ENCODE measurements at places on chromosomes 11 and 22. TPM values are rescaled to one million over a fixed set of nuclear protein-coding genes. Genes with fewer than 3 reads are reported as not detected.
A peak's percentile ranks its signal among the peaks of the same experiment; 100 is the strongest.

DNA sequence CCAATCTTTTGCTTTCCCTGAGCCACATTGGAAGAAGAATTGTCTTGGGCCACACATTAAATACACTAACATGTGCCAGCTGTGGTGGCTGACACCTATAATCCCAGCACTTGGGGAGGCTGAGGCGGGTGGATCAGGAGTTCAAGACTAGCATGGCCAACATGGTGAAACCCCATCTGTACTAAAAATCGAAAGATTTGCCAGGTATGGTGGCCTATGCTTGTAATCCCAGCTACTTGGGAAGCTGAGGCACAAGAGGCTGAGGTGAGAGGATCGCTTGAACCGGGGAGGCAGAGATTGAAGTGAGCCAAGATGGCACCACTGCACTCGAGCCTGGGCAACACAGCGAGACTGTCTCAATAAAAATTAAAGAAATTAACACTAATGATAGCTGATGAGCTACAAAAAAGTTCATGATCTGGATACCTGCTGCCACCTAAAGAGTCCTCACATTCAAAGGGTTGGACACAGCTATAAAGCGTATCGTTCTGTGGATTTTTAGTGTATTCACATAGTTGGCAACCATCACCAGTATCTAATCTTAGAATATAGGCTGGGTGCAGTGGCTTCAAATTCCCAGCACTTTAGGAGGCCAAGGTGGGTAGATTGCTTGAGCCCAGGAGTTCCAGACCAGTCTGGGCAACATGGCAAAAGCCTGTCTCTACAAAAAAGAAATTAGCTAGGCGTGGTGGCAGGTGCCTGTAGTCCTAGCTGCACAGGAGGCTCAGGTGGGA, 3.4 kb upstream of the LDHC start:
- no peak overlapping the region for H3K27ac ChIP-seq
- H3K36me3 ChIP-seq: peaks cover 38% of the 10 kb centered on the region
- DNase-seq: no peak
- H3K4me1 ChIP-seq: no peaks in the 10 kb centered on the region

- H3K27me3 ChIP-seq: no peaks in the 10 kb centered on the region
- DNase-seq: no peak
- H3K4me1 ChIP-seq: peaks cover 12% of the 10 kb centered on the region
- no peak overlapping the region for H3K27ac ChIP-seq
- H3K36me3 ChIP-seq: peaks cover 17% of the 10 kb centered on the region
Measured at GRCh38 chr22:23227380-23227779, 47.1 kb downstream of the BCR start.

DNA sequence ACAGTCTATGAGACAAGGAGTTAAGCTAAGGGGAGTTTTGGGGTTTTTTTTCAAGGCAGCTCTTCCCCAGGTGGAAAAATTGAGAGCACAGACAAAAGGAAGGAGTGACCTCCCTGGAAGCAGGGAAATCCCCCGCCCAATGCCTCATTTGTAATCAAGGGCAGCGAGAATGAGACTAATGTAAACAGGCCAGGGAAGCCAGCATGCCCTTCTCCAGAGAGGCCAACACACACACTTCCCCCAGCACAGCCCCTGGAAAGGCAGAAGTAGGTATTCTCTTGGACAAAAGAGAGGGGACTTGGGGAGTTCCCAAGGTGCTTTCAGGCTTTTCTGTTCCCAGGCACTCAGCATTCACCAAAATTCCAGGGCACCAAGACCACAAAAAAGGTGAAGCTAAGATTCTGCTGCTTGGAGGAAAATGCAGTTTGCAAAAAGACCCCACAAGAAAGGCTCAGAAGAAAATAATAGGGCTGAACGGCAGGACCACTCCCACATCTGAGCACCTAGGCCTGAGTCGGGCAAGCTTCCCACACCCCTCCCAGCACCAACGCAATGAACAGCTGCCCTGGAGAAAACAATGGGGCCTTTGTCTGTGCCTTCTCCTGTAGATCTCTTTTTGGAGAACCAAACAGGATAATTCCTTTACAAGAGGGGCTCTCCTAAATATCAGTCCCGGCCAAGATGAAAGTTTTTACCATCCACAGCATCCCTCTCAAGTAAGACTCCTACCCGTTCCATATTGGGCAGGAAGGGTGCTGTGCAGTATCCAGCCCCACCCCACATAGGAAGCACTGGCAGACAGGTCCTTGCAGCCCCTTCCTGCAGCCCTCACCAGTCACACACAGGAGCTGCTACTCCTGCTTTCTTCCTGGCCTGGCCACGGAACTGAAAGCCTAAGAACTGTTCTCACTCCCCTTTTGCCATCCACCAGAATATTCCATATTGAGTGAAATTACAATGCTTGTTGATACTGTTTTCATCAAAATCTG, 70.7 kb upstream of the AKIP1 start:
- no peak for DNase-seq
- no peak overlapping the region for H3K27ac ChIP-seq
- H3K27me3 ChIP-seq: no peaks in the 10 kb centered on the region
- no peaks in the 10 kb centered on the region for H3K36me3 ChIP-seq
- H3K4me1 ChIP-seq: no peaks in the 10 kb centered on the region
- no peak overlapping the region for H3K4me3 ChIP-seq

DNA sequence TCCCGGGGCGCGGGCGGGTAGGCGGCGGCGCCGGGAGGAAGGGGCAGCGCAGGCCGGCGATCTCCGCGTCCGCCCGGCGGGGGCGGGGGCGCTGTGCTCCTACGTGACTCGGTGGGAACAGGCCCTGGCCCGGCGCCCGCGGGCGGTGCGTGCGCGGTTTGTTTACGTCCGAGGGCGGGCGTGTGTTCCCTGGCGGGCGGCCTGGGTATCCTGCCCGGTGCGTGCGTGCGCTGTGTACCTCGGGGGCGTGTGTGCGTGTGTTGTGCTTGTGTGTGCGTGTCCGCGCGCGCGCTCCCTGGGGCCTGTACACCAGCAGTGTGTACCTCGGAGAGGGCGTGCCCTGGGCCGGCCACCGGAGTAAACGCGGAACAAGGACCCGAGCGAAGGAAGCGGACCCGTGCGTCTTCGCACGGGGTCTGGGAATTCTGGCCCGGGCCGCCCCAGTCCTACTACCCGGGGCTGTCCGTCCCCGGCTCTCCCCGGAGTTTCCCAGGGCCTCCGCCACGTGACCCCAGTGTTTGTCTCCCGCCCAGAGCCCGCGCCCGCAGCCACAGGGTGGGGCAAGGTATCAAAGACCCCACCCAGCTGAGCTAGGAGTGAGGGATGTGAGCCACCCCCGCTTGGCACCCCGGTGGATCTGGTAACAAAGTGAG, 769 bp downstream of the MAFF start:
- H3K27ac ChIP-seq: no peak overlapping the region
- H3K27me3 ChIP-seq: no peaks in the 10 kb centered on the region

GRCh38 chr11:79439410-79439885, 1.4 kb downstream of the TENM4 start:
- H3K27ac ChIP-seq: peak overlapping the region; percentile 30
- peaks cover 40% of the 10 kb centered on the region for H3K27me3 ChIP-seq
- peak overlapping the region; percentile 81 for H3K4me3 ChIP-seq
- peaks cover 44% of the 10 kb centered on the region for H3K4me1 ChIP-seq
- H3K36me3 ChIP-seq: no peaks in the 10 kb centered on the region
- DNase-seq: no peak

GRCh38 chr11:12430954-12431595, 53.7 kb downstream of the PARVA start:
- H3K27ac ChIP-seq: no peak overlapping the region
- peaks cover under 1% of the 10 kb centered on the region for H3K27me3 ChIP-seq
- H3K4me1 ChIP-seq: no peaks in the 10 kb centered on the region
- no peak for DNase-seq

DNA sequence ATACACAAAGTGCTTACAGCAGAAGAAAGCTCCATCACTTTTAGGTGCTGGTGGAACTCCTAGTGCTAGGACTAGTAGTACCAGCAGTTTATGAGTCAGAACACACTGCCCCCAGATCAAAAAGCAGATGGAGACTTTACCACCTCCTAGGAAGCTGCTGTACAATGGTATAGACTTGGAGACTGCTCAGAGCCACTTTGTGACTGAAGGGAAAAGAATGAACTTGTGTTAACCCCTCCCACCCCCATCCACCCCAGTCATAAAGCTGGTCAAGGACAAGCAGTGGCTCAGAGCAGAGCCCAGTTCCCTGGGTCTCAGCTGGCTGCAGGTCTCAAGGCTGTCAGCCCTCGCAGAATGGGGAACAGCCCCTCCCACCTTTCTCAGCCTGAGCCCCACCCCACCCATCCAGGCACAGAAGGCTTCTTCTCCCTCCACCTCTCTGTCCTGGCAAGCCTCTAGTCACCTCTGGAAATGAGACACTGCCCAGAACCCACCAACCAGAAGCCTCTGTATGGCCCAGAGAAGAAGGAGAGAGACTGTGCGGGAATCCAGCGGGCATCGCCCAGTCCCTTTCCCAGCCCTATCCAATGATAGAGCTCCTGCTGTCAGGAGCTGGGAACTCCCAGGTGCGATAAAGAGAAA, 23.8 kb downstream of the PACSIN2 start:
- H3K27me3 ChIP-seq: no peaks in the 10 kb centered on the region
- H3K36me3 ChIP-seq: peaks cover 8% of the 10 kb centered on the region
- H3K27ac ChIP-seq: no peak overlapping the region
- peaks cover 61% of the 10 kb centered on the region for H3K4me1 ChIP-seq
- no peak for DNase-seq
- no peak overlapping the region for H3K4me3 ChIP-seq

DNA sequence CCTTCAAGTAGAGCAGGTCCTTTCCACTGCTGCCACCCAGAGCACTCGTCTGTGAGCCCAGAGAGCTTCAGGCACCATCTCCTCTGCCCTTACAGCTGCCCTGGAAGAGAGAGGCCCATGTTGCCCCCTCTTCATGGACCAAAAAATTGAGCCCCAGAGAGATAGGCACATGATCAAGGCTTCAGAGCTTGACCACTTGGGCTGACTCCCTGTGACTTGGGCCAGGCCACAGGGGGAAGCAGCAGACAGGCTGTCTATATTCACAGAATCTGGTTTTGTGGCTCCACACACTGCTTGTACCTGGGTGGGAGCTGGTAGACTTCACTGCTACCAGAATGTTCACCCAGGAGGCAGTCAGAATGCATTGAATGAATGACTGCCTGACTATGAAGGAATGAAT, 58.2 kb downstream of the SMIM38 start:
- H3K4me3 ChIP-seq: no peak overlapping the region
- H3K4me1 ChIP-seq: peaks cover 33% of the 10 kb centered on the region
- peaks cover 7% of the 10 kb centered on the region for H3K27me3 ChIP-seq

DNA sequence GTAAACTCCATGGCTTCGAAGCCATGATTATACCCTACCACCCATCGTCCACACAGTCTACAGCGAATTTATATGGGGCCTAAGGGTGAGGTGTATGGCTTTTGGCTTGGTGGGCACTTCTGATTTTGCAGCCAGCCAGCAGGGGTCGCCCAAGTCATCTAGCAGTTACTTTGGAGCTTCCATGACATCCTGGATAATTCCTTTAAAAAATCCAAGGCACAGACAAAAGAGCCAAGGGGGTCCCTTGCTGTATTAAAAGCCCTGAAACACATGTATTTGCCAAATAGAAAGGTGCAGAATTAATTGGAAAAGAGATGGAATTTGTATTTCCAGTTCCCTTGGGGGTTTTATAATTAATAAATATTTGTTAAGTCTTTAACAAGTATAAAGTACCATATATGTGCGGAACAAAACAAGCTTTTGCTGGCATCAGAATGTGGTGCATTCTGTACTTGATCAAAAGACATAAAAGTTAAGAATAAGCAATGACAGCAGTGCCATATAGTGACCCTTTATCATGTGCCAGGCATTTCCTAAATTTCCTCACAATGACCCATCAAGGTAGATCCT, 132.8 kb upstream of the PITPNB start:
- H3K4me3 ChIP-seq: no peak overlapping the region
- H3K36me3 ChIP-seq: no peaks in the 10 kb centered on the region
- no peaks in the 10 kb centered on the region for H3K27me3 ChIP-seq
- DNase-seq: no peak
- H3K4me1 ChIP-seq: no peaks in the 10 kb centered on the region

- no peaks in the 10 kb centered on the region for H3K36me3 ChIP-seq
- no peak for DNase-seq
- no peak overlapping the region for H3K4me3 ChIP-seq
- peaks cover 29% of the 10 kb centered on the region for H3K27me3 ChIP-seq
- H3K4me1 ChIP-seq: peaks cover 15% of the 10 kb centered on the region
- H3K27ac ChIP-seq: no peak overlapping the region
Measured at GRCh38 chr22:42315392-42315756, 44.9 kb upstream of the TCF20 start.

DNA sequence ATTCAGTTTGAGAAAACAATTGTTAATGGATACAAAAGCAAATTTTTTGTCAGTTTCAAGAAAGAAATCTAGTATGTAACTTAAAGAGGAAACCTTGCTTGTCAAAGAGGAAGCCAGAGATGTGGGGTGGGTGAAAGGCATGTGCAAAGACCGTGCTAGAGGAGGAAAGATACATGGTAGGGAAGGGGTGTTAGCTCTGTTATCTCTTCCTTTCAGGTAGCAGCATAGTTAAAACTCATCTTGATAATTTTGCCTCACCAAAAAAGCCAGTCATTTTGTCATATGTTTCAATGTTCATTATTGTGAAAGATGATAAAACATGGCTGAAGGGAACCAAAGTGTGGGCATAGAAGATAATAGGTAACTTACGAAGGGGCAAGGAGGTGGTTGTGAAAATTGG, 2.6 kb upstream of the MS4A2 start:
- no peak overlapping the region for H3K27ac ChIP-seq
- no peaks in the 10 kb centered on the region for H3K36me3 ChIP-seq

- H3K27me3 ChIP-seq: peaks cover 12% of the 10 kb centered on the region
- no peaks in the 10 kb centered on the region for H3K4me1 ChIP-seq
- DNase-seq: no peak
- H3K4me3 ChIP-seq: no peak overlapping the region
Measured at GRCh38 chr11:2235588-2236326, 34.6 kb downstream of the ASCL2 start.

DNA sequence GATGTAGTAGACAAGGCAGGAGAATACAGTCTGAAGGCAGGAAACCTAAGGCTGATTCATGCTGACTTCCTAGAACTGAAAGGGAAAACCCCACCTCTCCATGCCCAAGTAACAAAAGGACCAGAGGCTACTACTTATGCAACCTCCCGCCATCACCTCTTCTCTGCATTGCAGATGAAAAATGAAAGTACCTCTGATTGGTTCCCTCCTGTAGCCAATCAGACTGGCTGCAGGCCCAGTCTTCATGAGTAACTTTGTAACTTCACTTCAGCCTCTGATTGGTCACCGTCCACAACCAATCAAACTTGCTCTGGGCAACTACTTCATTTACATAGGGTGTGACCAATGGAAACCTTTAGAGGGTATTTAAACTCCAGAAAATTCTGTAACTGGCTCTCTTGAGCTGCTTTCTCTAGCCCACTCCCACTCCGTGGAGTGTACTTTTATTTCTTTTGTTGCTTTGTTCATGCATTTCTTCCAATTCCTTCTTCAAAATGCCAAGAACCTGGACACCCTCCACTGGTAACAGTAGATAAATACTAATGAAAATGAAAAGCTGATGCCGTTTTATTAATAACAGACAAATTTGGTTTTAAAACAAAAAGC, 5.2 kb upstream of the MAP6 start:
- H3K36me3 ChIP-seq: no peaks in the 10 kb centered on the region
- peaks cover 18% of the 10 kb centered on the region for H3K27me3 ChIP-seq
- no peak overlapping the region for H3K27ac ChIP-seq
- no peak for DNase-seq

The OR51B5 gene
- total RNA-seq: not detected

The CSNK2A3 gene
- 0.91 TPM for total RNA-seq

The CCDC188 gene
- not detected for total RNA-seq

The RPS25 gene
- 2,191 TPM for total RNA-seq

The SLC15A3 gene
- 76.4 TPM for total RNA-seq

The CCDC15 gene
- total RNA-seq: 0.51 TPM

The PNPLA5 gene
- total RNA-seq: not detected

The CD248 gene
- 0.22 TPM for total RNA-seq

The TEF gene
- total RNA-seq: 5.1 TPM

The MYBPC3 gene
- 0.46 TPM for total RNA-seq

The CXCR5 gene
- 198 TPM for total RNA-seq

The PDE3B gene
- 11.3 TPM for total RNA-seq

Measured in activated B cell treated with CpG ODN at 0.5 μM for 24 hours (primary cell).